Daoy (cell line): ENCODE measurements at places on chromosomes 16 and 17.

DNA sequence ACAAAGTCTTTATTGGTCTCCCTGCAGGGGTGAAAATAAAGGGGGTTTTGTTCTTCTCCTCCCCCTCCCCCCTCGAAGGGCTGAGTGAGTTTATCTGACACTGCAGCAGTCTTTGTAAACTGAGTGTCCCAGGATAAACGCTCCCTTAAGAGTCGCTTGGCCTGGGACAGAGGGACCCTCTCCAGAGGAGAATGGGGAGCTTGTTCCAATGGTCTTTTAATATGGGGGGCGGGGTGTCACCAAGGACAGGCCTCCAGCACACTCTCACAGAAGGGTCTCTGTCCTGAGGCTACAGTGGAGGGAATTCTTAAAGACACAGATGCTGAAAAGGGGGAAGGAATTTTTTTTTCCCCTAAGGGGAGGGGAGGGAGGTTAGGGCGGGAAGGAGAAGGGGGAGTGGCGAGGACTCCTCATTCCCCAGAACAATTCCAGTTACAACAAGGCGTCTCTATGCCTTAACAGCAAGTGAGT, 455.5 kb downstream of the SOX9 start:
- no peak for DNase-seq

DNA sequence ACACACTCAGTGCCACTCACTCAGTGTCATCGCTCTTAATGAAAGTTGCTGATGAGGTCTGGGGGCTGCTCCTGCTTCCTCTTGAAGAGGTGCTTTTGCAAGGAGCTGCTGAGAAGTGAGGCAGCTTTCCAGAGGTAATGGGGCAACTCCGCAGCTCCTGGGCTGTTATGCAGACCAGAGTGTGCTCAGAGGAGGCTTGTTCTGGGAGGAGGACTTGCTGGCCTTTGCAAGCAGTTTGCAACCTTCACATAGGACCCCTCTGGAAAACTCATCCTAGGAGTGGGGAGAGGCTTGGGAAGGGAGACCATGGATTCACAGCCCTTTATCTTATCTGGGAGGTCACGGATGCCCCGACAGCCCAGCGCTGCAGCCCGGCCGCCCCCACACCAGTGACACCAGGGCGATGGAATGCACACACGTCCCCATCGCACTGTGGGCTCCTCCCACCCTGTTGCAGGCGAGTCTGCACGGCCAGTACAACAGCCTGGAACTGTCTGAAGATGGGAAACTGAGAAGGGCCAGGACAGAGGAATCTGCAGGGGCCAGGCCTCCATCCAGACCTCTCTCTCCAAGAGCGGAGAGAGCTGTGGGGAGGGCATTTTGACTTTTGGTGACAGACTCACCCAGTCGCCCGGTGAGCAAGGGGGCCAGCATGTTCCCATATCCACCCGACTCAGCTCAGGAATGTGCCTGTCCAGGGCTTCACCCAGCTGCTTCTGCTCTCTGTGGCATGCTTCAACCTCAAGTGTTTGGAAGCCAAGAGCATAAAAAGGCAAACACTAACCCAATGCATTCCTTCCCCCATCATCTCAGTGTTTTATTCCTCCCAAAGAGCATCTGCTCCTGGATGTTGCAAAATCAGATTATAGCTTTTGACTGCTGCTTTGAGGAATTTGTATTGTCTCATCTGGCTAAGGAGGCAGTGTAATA, 78.6 kb upstream of the ZNF469 start:
- DNase-seq: peak; percentile 78

- peak; percentile 16 for DNase-seq
Observed at GRCh38 chr16:56910654-56911539, 21.0 kb upstream of the HERPUD1 start.

- DNase-seq: no peak
Observed at GRCh38 chr17:60395508-60396065, 3.7 kb upstream of the USP32 start.

DNA sequence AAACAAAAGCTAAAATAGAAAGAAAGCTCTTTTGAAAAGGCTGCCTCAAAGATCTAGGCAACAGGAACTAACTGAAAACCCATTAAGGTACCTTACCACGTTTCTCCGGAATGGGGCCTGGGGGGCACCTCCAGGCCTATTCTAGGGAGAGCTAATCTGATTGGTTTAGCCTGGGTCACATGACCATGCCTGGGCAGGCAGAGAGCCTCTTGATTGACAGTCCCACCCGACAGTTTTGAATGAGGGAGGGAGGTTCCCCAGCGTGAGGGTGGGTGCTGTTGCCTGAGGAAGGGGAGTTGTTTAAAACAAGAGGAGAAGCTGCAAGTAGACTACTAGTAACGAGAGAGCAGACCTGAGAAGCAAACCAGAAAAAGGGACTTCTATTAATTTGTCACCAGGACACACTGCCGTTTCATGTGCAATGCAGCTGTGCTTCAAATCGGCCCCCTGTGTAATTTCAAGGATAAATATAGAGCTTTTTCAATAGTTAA, 143.4 kb upstream of the HS3ST2 start:
- peak; percentile 43 for DNase-seq

GRCh38 chr17:65558683-65559460, 2.6 kb downstream of the AXIN2 start:
- no peak for DNase-seq

GRCh38 chr16:2852731-2853507, 5.1 kb downstream of the PRSS22 start:
- DNase-seq: no peak

GRCh38 chr16:30786936-30787612, at the start of gene ZNF629:
Gene ZNF629 (minus strand): TSS chr16:30787205. CDS start chr16:30784482, 2,723 bp downstream.
- peak; percentile 49 for DNase-seq

DNA sequence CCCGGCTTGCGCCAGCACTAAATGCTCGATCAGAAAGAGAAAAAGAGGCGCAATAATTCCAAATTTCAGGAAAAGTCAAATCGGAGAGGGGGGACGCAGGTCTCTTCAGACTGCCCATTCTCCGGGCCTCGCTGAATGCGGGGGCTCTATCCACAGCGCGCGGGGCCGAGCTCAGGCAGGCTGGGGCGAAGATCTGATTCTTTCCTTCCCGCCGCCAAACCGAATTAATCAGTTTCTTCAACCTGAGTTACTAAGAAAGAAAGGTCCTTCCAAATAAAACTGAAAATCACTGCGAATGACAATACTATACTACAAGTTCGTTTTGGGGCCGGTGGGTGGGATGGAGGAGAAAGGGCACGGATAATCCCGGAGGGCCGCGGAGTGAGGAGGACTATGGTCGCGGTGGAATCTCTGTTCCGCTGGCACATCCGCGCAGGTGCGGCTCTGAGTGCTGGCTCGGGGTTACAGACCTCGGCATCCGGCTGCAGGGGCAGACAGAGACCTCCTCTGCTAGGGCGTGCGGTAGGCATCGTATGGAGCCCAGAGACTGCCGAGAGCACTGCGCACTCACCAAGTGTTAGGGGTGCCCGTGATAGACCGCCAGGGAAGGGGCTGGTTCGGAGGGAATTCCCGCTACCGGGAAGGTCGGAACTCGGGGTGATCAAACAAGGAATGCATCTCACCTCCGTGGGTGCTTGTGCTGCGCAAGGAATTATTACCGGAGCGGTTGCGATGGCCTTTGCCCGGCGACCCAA, 4.0 kb upstream of the DLX4 start:
- DNase-seq: no peak

- no peak for DNase-seq
Observed at GRCh38 chr17:44875761-44876160, 23.5 kb downstream of the EFTUD2 start.

GRCh38 chr16:31386157-31386984, 6.8 kb upstream of the ITGAD start:
- peak; percentile 74 for DNase-seq

- DNase-seq: no peak
Observed at GRCh38 chr16:11235703-11235991, 20.4 kb downstream of the SOCS1 start.

- DNase-seq: peak; percentile 37
Observed at GRCh38 chr16:716200-716568, 1.3 kb downstream of the METRN start.

GRCh38 chr17:34199932-34200534, 55.1 kb upstream of the CCL2 start:
- DNase-seq: peak; percentile 85

- peak; percentile 65 for DNase-seq
Observed at GRCh38 chr16:2194852-2195321, 1.5 kb downstream of the CASKIN1 start.

DNA sequence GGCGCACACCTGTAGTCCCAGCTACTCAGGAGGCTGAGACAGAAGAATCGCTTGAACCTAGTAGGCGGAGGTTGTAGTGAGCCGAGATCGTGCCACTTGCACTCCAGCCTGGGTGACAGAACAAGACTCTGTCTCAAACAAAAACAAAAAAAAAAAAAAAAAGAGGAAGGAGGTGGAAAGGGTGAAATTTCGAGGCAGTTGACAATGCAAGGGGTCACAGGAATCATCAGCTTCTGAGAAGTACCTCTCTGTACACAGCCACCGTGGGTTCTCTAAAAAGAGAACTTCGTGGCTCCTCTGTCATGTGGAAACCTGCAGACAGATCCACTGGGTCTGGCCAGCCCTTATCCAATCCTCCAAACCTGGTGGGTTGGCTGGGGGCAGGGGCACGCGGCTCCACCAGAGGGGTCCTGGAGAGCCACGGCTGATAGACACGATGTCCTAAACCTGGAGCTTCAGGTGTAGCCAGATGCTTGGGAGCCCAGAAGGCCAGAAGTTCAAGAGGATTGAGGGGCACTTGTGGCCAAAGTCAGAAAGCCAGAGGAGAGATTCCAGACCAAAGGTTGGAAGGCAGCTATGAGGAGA, 540 bp upstream of the CD300LF start:
- no peak for DNase-seq

- DNase-seq: no peak
Observed at GRCh38 chr16:12391956-12392355, 411.7 kb downstream of the CPPED1 start.

DNA sequence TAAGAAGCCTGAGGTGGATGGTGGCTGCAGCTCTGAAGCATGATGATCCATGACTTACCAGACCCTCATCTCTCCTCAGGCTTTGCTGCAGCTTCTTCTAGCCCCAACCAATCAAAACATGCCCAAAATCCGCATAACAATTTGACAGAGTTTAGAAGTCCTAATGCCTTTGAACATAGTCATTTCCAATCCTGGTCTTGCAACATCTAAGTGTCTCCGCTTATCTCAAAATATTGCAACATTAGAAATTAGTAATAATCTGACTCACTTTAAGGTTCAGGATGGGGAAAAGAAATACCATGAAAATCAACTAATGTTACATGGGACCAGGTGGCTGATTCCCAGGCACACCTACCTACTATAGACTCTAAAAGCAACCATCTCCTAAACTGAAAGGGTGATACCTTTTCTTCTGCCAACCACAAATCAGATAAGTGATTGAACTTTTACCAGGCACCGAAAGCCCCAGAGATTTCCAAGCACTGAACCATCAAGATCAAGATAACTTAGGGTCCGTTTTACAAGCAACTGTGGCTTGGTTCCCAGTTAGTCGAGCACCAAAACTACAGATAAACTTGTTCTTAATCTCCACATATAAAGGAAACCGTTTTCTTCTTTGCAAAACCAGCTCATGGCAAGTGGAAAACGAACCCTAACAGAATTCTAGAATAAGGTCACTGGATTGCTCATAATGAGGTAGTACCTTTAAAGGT, 14.0 kb downstream of the ERN1 start:
- DNase-seq: no peak

GRCh38 chr16:31476303-31477219, 4.6 kb downstream of the TGFB1I1 start:
- no peak for DNase-seq

DNA sequence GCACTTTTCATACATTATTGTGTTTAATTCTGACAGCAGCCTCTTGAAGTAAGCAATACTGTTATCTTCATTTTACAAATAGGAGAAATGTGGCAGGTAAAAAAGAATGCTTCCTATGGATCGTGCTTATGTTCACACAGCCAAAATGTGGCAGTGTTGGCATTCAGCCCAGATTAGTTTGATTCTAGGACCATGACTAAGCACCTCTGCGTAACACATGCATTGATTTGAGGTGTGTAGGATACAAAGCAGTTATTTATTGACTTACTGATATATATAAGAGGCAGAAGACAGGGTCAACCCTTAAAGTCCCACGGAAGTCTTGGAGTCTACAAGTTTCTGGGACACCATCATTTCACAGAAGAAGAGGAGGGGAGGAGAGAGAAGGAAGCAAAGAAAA, 1144.4 kb upstream of the GOT2 start:
- DNase-seq: no peak

DNA sequence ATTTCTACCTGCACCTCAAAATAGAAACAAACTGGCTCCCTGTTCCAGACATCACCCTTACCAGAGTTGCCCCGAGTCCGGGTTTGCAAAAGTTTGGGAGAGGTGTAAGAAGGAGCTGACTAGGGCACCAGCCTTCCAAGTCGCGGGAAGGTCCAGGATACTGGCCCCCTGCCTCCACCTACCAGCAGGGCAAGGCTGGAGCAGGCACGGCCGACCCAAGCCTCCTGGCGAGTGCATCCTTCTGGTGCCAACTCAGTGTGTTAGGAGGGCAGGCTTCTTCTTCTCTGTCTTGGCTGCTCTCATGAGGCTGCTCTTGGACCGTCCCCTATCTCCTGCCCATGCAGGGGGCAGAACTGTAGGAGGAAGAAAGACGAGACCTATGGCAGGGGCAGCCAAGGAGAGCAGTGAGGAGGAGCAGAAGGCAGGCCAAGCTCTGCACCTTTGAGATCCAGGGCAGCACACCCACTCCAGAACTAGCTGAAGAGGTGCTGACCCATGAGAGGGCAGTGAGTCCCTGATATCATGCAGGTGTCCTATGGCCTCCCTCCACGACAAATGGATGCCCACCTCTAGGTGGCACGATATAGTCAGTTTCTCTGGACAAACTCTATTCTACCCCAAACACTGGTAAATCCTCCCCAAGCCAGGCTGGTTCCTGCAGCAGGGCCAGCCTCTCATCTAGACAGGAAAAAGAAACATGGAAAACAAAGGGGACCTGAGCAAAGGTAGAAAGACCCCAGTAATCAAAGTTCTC, 54.4 kb downstream of the CYTH1 start:
- no peak for DNase-seq
